ENCODE measurements at places on chromosomes 12 and 14.

DNA sequence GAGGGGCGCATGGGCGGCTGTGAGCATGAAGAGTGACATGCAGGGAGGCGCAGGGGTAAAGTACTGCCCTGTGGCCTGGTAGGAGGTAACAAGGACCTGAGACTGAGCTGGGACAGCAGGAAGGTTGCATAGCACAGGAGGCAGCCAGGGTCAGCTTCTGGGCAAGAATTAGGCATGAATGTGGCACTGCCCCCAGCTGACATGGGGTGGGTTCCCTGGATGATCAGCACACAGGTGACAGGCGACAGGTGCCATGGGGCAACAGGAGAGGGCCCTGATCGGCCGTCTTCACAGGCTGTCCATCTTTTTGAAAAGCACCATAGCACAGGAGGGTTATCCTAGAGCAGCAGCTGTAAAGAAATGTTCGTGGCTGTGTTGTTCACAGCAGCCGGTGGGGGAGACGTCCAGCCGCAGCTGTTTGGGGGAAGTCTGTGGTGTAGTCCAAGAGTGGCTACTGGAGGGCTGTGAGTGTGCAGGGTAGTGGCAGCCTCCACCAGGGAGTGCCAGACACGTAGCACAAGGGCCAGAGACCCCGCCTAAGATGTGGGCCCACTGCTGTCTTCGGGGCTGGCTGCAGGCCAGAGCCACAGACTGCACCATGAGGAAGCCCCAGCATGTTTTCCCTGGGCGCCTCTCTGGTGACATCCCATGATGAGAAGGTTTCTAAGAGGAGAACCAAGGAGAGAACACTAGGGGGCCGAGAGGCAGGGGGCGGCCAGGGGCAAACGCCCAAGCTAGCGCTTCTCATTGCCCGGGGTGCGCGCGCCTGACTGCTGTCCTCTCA is 8.4 kb downstream of the CLBA1 start:
- DNase-seq = no peak

- peak; percentile 47 for DNase-seq
Observed at GRCh38 chr12:59657266-59657665, 61.4 kb downstream of the SLC16A7 start.

- DNase-seq = no peak
Observed at GRCh38 chr14:54533100-54533499, 23.4 kb downstream of the CGRRF1 start.

- no peak for DNase-seq
Observed at GRCh38 chr12:5507944-5508343, 76.0 kb downstream of the NTF3 start.

DNA sequence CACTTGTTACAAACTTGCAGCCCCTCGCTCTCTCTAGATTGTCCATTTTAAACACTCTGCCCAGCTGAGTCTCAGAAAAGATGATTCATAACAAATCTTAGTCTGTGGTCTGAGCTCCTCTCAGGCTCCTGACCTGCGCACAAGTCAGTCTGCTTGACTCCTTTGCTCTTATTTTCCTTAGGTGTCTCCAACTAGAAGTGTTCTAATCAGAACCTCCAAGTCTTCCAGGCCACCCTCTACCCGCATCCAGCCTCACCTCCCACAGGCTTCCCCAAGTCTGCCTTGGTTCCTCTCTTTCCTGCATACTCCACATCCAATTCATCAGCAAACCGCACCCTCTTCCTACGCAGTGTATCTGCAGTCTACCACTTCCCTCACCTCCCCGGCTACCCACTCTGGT is 42.4 kb upstream of the BDKRB2 start:
- peak; percentile 47 for DNase-seq

DNA sequence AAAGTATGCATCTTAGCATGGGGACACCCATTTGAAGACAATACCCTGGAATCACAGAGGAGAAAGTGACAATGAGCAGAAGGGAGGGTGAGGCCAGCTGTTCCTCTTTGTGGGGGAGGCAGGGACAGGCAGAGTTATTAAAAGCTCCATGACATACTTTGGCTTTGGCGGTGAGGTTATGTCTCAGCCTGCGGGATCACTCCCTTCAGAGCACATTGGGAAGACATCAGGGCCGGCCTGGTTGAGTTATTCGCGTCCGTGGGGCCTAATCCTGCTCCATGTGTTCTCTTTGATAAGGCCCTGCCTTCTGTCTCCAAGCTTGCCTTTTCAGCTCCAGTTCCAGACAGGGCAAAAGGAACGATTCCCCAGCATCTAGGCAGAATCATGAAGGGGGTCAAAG is 98.8 kb upstream of the NTF3 start:
- DNase-seq = no peak

- no peak for DNase-seq
Observed at GRCh38 chr12:9149372-9149771, 33.7 kb upstream of the A2M start.

- DNase-seq = no peak
Observed at GRCh38 chr12:119320678-119321077, 13.9 kb upstream of the CCDC60 start.

GRCh38 chr14:32023540-32023939 is 53.6 kb upstream of the ARHGAP5 start:
- peak; percentile 65 for DNase-seq

GRCh38 chr14:75877292-75877691 is 104.5 kb downstream of the TGFB3 start:
- DNase-seq = peak; percentile 97

GRCh38 chr12:29782871-29783772 is 620 bp downstream of the TMTC1 start:
- peak; percentile 47 for DNase-seq

DNA sequence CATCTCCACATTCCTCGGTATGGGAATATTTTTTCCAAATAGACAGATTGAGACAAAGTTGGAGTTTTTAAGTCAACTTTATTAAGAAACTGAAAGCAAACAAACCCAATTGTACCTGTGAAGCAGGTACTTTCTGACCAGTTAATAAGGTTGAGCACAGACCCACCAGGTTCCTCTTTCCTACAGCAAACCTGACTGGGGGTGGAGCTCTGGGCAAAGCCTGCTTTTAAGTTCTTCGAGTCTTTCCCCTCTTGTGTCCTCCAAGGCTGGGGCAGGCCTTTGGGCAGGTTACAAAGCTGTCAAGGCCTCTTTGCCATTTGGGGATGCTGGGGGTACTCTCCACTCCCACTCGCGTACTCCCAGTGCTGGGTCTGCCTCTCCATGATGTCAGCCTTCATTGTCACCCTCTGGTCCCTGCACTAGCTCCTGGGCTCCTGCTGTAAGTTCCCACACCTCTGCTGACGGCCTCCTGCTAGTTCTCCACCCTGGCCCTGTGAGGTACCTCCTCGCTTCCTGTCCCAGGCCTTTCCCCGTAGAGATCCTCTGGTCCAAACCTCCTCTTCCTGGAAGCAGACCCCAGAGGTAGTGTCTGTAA is 3.2 kb downstream of the KCNH3 start:
- no peak for DNase-seq

- DNase-seq = no peak
Observed at GRCh38 chr12:15201056-15201455, 20.2 kb downstream of the RERG start.

DNA sequence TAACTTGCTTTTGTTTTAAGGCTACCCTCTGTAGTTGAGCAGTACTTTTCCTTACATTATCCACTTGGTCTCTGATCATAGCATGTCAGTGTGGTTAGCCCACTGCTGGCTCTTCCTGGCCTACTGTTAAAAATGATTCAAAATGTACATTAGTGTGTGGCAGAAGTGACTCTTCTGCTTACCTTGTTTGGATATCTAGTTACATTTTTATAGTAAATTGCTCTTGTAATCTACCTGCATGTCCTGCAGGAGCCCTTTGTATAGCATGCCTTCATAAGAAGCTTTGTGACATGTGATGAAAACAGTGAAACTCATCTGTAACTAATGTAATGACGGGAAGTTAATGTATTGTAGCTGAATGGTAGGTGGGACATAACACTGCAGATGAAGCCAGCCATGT is 8.1 kb downstream of the SPATS2 start:
- DNase-seq = no peak

DNA sequence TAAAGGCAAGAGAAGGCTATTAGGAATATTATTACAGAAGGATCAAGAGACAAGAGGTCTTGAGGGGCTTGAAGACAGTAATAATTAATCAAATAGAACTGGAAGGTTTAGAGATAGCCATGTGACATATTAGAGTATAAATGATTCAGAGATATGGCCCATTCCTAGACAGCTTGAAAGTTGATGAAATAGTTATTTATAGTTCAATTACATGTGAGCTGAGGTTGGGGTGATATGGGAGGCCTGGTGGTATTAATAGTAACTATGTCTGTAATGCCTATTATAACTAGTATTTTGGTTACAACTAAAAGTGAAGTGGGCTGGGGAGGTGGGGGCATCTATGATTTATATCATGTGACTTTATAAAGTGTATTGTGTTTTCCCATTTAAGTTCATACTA is 14.1 kb upstream of the MIS18BP1 start:
- DNase-seq = no peak

DNA sequence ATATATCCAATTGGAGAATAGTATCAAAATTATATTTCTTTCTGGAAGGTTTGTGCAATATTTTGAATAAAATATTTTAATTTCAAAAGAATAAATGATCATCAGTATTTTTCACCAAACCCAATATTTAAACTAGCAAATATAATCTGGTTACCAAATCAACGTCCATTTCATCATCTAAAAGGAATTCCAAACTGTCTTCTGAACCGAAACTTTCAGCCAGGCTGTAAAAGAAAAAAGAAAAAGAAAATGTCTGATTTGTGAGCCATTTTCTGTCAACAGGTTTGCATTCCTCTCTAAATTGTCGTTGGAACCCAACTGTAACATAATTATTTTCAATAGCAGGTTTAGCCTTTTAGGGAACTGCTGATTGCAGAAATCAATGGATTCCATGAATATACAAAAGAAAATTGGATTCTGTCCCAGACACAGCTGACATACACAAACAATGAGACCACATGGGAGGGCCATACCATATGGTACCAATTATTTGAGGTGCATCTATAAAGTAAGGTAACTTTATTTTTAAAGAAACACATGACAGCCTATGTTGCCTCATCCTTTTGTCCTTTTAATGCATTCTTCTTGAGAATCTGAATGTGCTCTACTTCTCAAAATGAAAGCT is 22.7 kb downstream of the SNRPF start:
- DNase-seq = no peak

GRCh38 chr12:32106517-32107358 is at the start of gene BICD1:
Gene BICD1, plus strand, starts transcription at chr12:32106847. Its CDS starts 485 bp downstream, at chr12:32107332.
- DNase-seq = peak; percentile 88

- no peak for DNase-seq
Observed at GRCh38 chr14:57687416-57687815, 178.5 kb downstream of the SLC35F4 start.

DNA sequence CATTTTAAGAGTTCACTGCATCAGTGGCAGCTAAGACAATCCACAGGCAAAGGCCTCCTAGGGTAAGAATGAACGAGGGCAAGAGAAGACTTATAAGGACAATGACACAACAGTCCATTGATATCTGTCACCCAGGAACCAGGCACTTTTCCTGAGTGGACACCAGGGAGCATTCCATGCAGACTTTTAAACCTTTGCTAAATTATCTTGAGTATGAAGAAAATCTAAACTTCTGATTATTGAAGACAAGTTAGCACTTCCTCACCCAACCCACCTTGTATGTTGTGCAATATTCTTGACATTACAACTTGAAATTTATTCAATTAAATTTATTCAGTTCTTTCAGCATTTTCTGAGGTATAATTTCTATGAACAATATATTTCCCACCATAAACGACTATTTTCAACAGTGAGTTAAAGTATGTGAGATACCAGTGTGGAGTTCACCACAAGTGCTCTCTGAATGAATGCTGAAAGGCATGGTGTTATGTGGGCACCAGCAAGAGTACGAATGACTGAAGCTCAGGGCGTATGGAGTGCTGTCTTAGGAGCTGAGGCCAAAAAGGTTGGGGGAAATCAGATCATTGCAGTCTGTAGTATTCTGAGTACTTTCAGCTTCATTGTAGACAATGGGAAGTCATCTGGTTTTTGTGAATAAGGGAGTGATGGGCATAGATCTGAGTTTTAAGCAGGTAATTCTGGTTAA is 124.3 kb upstream of the LMNTD1 start:
- peak; percentile 4 for DNase-seq

DNA sequence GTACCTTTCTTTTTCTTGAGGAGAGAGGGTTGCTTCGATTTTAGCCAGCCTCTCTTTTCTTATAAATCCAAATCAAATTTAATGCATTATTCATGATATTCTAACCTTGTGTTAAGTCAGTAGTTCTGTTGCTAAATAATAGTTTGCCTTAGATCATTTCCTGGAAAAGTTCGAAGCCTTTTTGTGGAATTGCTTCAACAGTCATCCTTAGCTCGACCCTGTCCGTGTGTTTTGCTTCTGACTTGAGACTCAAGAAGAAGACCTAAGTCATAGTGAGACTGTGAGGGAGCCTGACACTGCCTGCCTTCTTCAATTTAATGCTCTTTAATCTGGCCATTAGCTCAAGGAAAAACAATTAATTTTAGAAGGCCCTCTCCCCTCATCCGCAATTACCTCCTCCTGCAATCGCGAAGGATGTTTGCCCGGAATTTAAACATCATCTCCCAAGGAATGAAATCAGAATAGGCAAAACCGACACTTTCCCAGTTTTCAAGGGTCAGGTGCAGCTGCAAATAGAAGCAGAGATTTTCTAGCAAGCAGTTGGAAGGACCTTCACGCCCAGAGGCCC is 453 bp upstream of the SLC4A8 start:
- DNase-seq = no peak

DNA sequence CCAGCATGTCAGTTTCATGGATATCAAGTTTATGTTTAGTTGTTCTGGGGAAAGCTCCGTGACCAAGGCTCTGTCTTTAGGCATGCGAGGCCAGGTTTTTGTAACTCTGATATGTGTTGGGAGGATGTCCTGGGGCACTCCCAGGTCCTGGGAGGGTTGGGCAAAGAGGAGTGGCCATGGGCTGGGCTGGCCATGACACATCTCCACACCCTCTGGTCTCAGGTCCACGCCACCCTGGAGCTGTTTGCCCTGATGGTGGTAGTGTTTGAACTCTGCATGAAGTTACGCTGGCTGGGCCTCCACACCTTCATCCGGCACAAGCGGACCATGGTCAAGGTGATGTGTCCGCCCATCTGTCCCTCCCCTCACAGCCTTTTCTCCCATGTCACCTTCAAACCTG is 46.4 kb downstream of the TPCN1 start:
- no peak for DNase-seq

- DNase-seq = no peak
Observed at GRCh38 chr14:32846821-32847365, 91.8 kb upstream of the NPAS3 start.

DNA sequence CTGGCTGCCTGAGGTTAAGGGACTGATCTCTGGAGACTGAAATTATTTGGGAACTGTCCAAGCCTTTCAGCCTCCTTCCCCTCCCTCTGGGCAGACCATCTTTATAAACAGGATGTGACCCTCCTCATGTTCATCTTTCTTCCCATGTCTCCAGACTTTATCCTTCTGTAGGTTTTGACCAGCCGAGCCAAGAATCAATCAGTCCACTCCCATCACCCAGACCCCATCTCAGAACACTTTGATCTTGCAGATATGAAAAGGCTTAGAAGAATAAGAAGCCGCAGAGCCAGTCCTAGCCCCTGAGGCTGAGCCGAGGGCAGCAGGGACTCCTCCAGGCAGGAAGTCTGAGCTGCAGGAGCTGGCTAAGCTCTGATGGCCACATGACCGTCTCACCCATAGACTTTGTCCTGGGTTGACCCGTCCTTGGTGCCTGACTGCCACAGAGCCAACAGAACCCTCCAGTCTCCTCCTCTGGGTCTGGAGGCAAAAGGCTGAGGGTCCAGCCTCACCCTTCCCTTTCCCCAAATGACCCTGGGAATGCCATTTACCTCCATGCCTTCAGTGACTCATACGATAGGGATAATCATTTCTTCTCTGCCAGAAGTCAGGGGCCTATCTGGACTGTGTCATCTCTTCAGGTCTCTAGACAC is 1.6 kb downstream of the KRT71 start:
- no peak for DNase-seq

Data from amniotic epithelial cell (primary cell).